ENCODE measurements at places on chromosomes 11 and 22. TPM values are rescaled to one million over a fixed set of nuclear protein-coding genes. Genes with fewer than 3 reads are reported as not detected.

MS4A15 gene
- total RNA-seq: not detected

- H3K27me3 ChIP-seq: peaks cover 2% of the 10 kb centered on the region
- H3K4me1 ChIP-seq: no peaks in the 10 kb centered on the region
- H3K36me3 ChIP-seq: no peaks in the 10 kb centered on the region
- no peak overlapping the region for H3K4me3 ChIP-seq
These were observed 173.9 kb downstream of the SHANK2 start for GRCh38 chr11:71078482-71078881.

NRXN2 gene
- total RNA-seq: 1.3 TPM

CCDC81 gene
- total RNA-seq: 2.8 TPM

DNA sequence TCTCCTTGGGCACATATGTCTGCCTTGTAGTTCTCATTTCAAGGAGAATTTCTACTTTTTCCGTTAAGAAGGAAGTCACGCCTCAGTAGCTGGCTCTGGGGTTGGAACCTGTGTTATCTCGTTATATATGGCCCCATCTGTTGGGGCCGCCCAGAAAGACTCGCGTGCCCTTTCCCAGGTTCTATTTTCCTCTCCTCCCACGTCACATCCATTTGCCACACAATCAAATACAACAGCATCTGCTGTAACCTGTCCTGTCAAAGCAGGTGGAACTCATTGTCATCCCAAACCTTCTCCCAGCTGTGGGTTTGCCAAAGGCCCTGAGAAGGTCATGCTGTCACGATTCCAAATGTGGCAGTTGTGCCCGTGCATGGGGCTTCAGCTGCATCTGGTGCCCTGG, 213.1 kb upstream of the ZBED5 start:
- H3K27me3 ChIP-seq: peaks cover 7% of the 10 kb centered on the region
- H3K36me3 ChIP-seq: no peaks in the 10 kb centered on the region
- DNase-seq: no peak
- H3K4me3 ChIP-seq: no peak overlapping the region
- H3K27ac ChIP-seq: no peak overlapping the region
- no peaks in the 10 kb centered on the region for H3K4me1 ChIP-seq

DNA sequence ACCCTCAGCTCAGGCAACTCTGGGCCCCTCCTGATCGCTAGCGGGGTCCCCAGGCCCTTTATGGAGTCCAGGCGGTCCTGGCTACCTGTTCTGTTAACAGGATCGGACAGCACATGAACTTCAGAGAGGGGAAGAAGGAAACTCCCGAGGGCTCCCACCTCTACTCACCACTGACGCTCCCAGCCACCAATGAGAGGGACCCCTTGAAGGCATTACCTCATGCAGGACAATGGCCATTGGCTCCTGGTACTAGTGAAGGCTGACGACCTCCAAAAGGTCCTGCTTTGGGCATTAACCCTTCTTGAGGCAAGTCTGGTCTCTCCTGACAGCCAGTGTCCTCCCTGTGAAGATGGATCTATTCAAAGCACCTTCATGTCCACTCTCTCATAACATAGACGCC, 71.5 kb upstream of the LMO1 start:
- no peak overlapping the region for H3K4me3 ChIP-seq
- peaks cover 7% of the 10 kb centered on the region for H3K27me3 ChIP-seq
- no peaks in the 10 kb centered on the region for H3K36me3 ChIP-seq
- no peaks in the 10 kb centered on the region for H3K4me1 ChIP-seq
- no peak for DNase-seq

DNA sequence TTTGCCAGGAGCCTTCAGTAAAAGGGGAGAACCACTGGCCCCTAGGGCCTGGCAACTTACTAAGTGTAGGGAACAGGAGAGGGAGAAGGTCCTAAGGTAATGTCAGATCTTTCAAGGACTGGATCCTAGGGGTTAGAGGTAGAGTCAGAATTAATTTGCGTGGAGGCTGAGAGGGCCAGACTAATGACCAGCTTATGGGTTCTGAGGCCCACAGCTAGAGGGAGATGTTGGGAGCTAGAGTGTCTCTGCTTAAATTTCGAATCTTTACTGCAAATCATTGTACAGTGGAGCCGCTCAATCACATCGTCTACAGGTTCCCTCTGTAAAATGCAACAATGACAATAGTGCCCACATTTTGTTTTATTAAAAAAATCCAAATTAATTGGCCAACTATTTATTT, 31.4 kb downstream of the CLMP start:
- peaks cover 6% of the 10 kb centered on the region for H3K4me1 ChIP-seq
- H3K4me3 ChIP-seq: no peak overlapping the region
- H3K36me3 ChIP-seq: no peaks in the 10 kb centered on the region
- no peak overlapping the region for H3K27ac ChIP-seq
- H3K27me3 ChIP-seq: peaks cover 7% of the 10 kb centered on the region

GRCh38 chr11:94775567-94776327, 7.6 kb downstream of the AMOTL1 start:
- H3K27me3 ChIP-seq: no peaks in the 10 kb centered on the region
- no peak overlapping the region for H3K27ac ChIP-seq
- peaks cover 23% of the 10 kb centered on the region for H3K4me1 ChIP-seq
- no peaks in the 10 kb centered on the region for H3K36me3 ChIP-seq

LMO2 gene
- not detected for total RNA-seq

DNA sequence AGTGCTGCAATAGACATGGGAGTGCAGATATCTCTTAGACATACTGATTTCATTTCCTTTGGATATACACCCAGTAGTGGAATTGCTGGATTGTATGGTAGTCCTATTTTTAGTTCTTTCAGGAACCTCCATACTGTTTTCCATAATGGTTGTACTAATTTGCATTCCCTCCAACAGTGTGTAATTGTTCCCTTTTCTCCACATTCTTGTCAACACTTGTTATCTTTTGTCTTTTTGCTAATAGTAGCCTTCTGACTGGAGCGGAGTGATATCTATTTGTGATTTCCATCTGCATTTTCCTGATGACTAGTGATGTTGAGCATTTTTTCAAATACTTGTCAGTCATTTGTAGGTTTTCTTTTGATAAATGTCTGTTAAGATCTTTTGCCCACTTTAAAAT, 128.9 kb downstream of the CTNND1 start:
- H3K4me3 ChIP-seq: no peak overlapping the region
- peaks cover 28% of the 10 kb centered on the region for H3K27me3 ChIP-seq
- H3K27ac ChIP-seq: no peak overlapping the region
- H3K36me3 ChIP-seq: no peaks in the 10 kb centered on the region

GRCh38 chr11:27427183-27427980, 45.2 kb downstream of the LGR4 start:
- no peak overlapping the region for H3K4me3 ChIP-seq
- H3K27me3 ChIP-seq: peaks cover 15% of the 10 kb centered on the region
- DNase-seq: no peak
- no peaks in the 10 kb centered on the region for H3K4me1 ChIP-seq
- no peak overlapping the region for H3K27ac ChIP-seq

GRCh38 chr22:33352768-33353167, 294.6 kb upstream of the SYN3 start:
- no peaks in the 10 kb centered on the region for H3K36me3 ChIP-seq
- no peak for DNase-seq
- H3K27ac ChIP-seq: no peak overlapping the region
- H3K4me3 ChIP-seq: no peak overlapping the region
- no peaks in the 10 kb centered on the region for H3K4me1 ChIP-seq
- no peaks in the 10 kb centered on the region for H3K27me3 ChIP-seq
